Right hindlimb (tissue), 1 donor: ENCODE measurements at places on chromosomes 12 and 14.
A peak's percentile ranks its signal among the peaks of the same experiment; 100 is the strongest.

- DNase-seq, result no peak
Observed at GRCh38 chr14:59633486-59633885, 56.9 kb upstream of the CCDC175 start.

- DNase-seq, result no peak
Observed at GRCh38 chr12:41019461-41019860, 168.7 kb upstream of the PDZRN4 start.

- DNase-seq, result no peak
Observed at GRCh38 chr12:106170285-106170684, 31.5 kb upstream of the NUAK1 start.

DNA sequence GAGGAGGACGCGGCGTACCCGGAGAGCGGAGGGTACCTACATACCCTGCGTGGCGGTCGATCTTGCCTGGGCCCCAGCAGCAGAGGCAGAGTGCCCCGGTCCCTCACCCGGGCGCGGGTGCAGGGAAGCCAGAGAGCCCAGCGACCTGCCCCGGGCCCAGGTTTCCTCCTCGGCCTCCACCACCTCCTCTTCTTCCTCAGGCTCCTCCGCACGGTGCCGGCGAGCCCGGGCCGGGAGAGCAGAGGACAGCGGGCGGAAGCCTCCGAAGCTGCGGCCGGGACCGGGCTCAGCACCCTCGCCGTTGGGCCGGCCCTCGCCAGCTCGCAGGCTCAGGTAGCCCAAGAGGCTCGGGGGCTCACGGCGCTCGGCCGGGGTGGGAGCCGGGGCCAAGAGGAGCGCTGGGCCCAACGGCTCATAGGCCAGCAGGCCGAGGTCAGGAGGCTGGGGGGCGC lies 6.6 kb downstream of the ZNF219 start:
- DNase-seq, result no peak

GRCh38 chr14:89331398-89331797 lies 85.6 kb downstream of the FOXN3 start:
- no peak for DNase-seq

GRCh38 chr12:130143136-130143535 lies 19.1 kb upstream of the FZD10 start:
- no peak for DNase-seq

DNA sequence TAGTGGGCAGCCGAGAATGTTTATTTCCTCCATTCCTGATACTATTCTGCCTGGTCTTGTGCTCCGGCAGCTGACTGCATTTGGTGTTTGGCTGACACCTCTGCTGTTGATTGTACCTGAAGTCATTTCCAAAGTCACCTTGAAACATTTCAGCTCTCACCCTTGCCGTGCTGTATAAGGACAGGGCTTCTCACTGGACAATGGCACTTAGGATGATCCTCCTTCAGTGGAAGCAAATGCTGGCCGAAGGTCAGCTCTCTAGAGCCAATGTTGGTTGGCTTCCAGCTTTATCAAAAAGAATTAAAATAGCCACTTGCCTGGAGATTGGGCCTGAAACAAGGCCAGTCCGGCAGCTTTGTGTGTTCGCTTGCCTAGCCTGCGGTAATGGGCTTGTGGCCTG lies 44.0 kb downstream of the ACACB start:
- DNase-seq, result no peak

- no peak for DNase-seq
Observed at GRCh38 chr12:62301799-62302133, 41.6 kb downstream of the USP15 start.

- no peak for DNase-seq
Observed at GRCh38 chr14:65279510-65279909, 133.0 kb upstream of the FUT8 start.

- no peak for DNase-seq
Observed at GRCh38 chr14:50432131-50432530, 35.5 kb upstream of the CDKL1 start.

GRCh38 chr12:107282628-107283027 lies 189.3 kb upstream of the CRY1 start:
- no peak for DNase-seq

GRCh38 chr12:47378222-47378582 lies 298.4 kb upstream of the AMIGO2 start:
- DNase-seq, result no peak

- no peak for DNase-seq
Observed at GRCh38 chr12:69509904-69510827, 40.0 kb downstream of the FRS2 start.

- no peak for DNase-seq
Observed at GRCh38 chr12:27549236-27549800, 25.3 kb downstream of the PPFIBP1 start.

DNA sequence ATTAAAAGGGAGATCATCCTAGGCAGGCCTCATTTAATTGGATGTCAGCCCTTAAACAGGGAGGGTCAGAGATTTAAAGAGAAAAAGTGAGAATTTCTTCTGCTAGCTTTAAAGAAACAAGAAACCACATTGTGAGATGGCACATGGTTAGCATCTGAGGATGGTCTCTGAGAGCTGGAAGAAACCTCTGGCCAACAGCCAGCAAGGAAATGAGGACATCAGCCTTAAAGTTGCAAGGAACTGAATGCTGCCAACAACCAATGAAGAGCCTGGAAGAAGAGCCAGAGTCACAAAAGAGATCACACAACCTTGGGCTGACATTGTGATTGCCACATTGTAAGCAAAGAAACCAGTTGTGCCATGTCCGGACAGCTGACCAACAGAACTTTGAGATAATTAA lies 17.5 kb upstream of the FAR2 start:
- no peak for DNase-seq

DNA sequence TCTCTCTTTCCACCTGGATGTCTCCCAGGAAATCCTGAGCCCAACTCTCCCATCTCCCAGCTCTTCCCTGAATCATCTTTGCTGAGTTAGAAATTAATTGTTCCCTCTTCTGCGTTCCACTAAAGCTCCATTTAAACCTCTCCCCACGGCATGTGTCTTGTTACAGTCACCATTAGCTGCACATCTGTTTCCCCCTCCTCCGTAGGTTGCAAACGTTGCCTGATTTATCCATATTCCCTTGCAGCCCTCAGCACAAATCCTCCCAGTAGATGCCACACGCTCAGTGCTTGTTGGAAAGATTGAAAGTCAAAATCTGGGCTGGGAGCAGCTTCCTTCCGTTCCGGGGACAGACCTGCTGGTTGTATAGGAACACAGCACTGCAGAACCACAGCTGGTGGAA lies 90.4 kb downstream of the SLC24A4 start:
- peak; percentile 62 for DNase-seq

GRCh38 chr12:7781274-7781673 lies 7.9 kb upstream of the NANOG start:
- DNase-seq, result no peak

DNA sequence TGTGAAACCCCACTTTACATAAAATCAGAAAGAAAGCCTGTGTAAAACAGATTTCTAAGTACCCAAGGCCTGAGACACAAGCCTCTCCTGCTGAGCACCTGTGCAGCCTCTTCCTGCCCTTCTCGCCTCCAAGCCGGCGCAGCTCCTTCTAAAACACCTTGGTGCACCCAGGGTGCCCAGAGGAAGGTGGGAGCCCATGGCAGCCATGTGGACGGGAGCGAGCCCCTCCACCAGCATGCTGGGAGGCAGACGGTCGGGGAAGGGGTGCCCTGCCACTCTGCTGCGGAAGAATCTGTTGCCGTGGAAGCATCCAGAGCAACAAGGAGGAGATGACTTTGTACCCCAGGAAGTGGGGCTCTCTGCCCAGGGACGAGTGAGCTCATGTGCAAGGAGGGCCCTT lies 103.1 kb upstream of the C14orf180 start:
- no peak for DNase-seq

DNA sequence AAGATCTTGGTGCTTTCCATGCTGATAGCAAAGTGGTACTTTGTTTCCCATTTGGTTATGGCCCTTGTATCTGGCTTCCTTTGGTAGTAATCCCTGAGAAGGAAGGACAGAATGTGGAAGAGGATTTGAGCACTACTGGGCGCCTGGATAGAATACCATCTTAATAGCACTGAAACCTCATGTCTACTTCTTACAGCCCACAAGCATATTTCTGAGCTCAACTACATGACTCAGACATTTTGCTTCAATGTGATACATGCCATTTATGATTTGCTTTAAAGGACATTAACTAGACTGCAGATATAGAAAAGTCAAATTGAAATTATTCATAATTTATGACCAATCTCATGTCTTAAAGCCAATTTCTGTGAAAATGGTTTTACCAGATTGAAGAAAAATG lies 80.4 kb downstream of the LIN7A start:
- DNase-seq, result no peak

DNA sequence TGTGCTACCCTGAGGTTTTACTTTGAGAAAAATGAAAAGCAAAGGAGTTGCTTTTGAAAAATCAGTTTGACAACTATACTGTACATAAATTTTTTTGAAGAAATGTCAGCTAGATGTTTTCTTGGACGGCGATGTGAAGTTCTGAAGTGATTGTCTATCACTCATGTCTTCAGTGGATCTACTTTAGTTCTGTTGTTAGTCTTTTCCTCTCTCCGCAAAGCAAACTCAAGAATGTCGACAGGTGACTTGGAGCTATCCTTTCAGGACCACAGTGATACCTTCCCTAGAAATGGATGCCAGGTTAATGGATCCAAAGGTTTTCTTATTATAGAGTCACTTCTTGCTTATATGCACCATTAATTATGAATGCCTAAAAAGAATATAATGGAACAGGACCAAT lies 1.2 kb downstream of the PTPRO start:
- no peak for DNase-seq

- DNase-seq, result no peak
Observed at GRCh38 chr12:64670919-64671639, 60.8 kb downstream of the RASSF3 start.

DNA sequence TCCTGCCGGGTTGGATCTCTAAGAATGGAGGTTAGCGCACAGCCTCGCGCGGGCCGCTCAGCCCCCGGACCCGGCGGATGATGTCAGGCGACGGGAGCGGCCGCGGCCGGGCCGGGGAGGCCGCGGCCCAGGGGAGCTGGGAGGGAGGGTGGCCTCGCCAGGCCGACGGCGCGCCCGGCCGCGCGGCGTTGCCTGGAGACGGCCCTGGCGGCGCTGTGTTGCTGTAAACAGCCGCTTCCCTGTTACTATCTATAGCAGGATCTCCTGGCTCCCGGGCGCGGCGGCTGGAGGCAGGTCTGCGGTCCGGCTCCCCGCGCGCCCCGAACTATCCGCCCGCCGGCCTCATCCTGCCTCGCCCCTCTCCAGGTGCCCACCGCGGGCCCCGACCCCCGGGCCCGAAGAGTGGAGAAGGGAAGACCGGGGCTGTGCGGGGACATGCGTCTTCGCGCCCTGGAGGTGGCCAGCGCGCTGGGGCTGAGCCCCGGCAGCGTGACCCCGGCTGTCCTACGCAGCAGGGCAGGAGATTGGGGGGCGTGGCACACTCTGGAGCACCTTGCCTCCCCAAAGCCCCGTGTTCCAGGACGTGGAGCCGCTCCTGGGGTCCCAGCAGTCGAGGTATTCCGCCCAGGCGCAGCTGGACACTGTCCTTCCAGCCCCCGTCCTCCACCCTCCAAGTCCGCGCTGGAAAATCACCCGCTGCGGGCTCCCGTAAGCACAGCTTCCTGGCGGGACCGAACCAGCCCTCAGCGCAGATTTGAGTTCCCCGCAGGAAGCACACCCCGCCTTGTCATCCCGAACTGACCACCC lies 1.4 kb upstream of the FOS start:
- DNase-seq, result peak; percentile 96

DNA sequence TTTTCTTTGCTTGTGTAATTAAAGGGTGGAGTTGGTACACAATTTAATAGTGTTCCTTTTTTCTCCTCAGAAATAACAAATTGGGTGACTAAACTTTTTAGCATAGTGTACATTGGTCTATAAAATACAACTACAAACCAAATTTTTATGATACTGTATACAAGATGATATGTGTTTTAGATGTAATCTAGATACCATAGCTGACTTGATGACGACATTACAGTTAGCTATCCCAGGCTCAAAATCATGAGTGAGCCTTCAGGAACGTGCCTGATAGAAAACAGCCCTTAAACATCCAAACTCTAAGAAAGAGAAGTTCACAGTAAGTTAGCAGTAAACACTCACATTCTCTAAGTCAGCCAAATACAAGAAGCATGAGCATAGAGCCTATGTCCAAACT lies 99.0 kb upstream of the SSTR1 start:
- DNase-seq, result no peak

DNA sequence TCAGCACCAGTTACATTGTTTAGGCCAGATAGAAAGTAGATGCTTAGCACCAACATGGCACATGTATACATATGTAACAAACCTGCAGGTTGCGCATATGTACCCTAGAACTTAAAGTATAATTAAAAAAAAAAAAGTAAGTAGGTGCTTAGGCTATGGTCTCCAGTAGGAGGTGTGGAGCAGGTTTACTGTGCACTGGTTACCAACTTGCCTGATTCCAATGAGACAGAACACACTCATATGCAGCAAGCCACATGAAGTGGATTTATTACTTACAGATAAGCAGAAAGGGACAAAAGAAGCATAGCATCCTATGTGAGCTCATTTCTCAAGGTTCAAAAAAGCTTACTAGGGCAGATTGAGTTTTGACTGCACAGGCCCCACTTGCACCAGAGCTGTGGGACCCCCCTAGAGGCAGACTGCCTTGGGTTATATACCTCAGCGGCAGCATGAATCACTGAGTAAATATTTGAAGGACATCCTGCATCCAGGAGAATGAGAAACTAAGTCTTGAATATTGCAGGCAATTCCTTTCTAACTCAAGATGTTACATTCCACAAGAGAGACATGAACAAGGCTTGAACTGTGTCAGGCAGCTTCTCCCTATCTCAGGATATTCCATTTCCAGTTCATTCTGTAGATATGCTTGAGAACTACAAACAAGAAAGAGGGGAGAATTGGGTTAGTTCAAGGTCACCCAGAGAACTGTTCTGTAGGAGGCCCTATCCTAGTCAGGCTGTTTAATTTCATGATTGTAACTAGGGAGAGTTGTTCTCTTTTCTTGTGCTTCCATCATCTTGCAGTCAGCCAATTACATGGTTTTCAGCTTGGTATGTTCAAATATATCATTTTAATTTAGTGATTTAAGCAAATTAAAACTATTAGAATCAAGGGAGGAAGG lies 30.1 kb downstream of the LRFN5 start:
- DNase-seq, result no peak

DNA sequence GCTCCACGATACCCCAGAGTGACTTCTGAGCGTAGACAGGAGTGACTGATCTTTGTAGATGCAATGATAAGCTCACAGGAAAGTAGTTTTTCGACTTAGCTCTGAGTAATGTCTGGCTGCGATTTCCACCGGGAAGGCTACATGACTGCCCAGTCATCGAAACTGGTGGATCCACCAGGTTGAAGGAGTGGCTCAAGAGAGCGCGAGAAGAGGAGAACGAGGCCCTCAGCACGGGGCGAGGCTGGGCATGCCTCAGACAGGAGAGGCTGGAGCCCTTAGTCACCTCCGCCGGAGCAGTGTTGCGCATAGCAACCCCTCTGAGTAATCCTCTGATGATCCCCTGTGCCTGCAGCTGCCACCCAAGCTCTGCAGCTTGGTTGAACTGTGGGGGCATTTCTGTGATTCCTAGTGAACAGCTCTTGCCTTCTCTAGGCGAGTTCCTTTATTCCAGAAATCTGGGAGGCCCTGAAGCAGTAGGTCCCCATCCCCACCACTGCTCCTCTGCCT lies 25.6 kb downstream of the ELK3 start:
- peak; percentile 57 for DNase-seq

GRCh38 chr14:53183056-53183455 lies 29.9 kb upstream of the DDHD1 start:
- no peak for DNase-seq

GRCh38 chr12:50894241-50894640 lies 51.5 kb downstream of the TMPRSS12 start:
- peak; percentile 19 for DNase-seq

GRCh38 chr12:65532162-65532561 lies 253.7 kb downstream of the MSRB3 start:
- no peak for DNase-seq
